Foreskin keratinocyte (primary cell): ENCODE measurements at places on chromosomes 1 and 21.

DNA sequence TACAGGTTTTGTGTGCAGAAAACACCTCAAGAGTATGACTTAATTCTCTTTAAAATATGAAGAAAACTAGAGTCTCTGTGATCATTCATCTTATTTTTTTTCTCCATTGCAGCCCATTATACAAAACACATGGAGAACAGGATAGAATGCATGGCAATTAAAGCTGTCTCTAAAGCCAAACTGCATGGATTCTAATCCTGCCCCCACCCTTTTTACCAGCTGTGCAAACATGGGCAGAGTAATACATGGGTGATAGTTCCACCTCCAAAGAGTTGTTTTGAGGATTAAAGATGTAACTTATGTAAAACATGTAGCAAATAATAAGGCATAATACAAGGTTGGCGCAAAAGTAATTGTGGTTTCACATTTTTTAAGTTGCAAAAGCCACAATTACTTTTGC is 114.4 kb downstream of the CLEC20A start:
- DNase-seq, result no peak

DNA sequence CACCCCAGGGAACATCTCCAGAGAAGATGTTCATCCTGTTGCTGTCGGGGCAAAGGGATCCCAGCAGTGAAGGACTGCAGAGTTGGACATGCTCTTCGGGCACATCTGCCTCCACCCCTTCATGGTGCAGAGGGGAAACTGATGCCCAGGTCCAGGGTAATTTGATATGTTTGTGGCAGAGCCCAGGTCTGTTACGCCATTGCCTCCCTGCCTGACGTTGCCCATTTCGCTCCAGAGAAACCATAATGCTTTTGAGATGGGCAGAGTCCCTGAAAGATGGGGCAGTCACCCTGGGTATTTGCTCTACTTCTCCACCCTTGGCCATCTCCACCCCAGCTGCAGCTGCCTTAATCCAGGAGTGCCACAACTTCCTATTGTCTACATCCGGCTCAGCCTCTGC is 290.4 kb upstream of the POU3F1 start:
- no peak for DNase-seq

GRCh38 chr1:183093786-183094298 is 70.6 kb downstream of the LAMC1 start:
- peak; percentile 93 for DNase-seq

- no peak for DNase-seq
These were observed 38.3 kb upstream of the GJA5 start for GRCh38 chr1:147798731-147799130.

DNA sequence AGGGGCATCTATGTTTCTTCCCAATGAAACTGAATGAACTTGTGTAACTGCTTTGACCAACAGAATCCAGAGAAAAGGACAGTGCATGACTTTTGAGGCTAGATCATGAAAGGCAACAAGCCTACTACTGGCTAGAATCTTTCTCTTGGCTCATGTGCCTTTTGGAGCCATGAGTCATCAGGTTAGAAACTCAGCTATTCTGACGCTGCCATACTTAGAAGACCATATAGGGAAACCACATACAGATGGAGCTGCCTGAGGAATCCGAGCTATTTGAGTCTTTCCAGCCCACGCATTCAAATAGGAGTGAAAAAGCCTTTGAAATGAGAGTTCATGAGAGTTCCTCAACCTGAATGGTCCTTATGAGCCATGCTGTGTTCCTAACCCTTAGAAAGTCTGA is 738.5 kb upstream of the CHRM3 start:
- DNase-seq, result peak; percentile 73

- DNase-seq, result no peak
These were observed 619.5 kb downstream of the MATN1 start for GRCh38 chr1:30103708-30104411.

DNA sequence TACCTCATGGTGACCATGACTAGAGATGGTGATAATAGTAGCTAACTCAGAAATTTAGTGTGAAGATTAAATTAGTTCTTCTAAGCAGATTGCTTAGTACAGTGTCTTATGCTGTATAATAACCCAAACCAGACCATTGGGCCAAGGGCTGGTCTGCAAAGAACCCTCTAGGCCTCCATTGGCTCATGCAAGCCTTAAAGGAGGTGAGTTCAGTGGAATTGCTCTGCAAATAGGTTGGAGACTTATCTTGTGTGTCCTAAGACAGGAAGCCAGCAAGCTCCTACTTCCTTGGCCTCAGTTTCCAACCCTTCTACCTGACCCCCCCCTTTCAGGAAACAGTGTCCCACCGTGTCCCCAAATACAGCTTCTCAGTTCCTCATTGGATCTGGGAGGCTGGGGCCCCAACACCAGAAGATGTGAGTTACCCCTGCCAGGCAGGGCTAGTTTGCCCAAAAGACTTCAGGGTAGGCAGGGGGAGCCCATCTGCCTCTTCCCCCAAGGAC is 1.9 kb upstream of the MEF2D start:
- DNase-seq, result peak; percentile 48

GRCh38 chr1:245779797-245780755 is 625.3 kb downstream of the KIF26B start:
- DNase-seq, result no peak

- no peak for DNase-seq
These were observed 76.4 kb upstream of the DNAH14 start for GRCh38 chr1:224852901-224853568.

GRCh38 chr1:29243871-29244200 is 7.5 kb downstream of the PTPRU start:
- DNase-seq, result peak; percentile 35

DNA sequence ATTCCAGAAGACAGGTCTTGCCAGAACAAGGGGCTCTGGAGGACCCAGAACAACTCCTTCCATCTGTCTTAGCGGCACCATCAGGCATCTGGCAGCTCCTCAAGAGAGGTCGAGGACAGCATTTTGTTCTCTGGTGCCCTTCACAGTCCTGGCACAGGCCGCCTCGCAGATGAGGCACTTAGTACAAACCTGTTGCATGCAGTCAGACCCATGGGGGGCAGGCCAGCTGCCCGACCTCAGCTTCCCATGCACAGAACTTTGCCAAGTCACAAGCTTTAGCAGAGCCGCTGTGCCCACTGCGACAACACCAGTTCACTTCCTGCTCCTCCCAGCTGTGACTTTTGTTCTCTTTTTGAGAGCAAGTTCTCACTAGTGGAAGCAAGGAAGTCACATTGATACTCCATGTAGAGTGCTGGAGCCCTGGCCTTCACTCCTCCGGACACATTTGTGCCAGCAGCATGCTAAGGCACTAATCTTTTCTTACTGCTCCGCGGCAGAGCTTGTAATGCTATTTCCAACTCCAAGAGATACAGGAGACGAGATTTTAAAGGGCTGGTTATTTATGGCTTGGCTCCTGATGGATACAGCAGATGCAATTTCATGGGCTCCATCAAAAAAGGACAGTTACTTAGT is 44.6 kb downstream of the HMGB4 start:
- DNase-seq, result no peak

GRCh38 chr1:247375747-247376146 is 40.2 kb upstream of the NLRP3 start:
- DNase-seq, result no peak

DNA sequence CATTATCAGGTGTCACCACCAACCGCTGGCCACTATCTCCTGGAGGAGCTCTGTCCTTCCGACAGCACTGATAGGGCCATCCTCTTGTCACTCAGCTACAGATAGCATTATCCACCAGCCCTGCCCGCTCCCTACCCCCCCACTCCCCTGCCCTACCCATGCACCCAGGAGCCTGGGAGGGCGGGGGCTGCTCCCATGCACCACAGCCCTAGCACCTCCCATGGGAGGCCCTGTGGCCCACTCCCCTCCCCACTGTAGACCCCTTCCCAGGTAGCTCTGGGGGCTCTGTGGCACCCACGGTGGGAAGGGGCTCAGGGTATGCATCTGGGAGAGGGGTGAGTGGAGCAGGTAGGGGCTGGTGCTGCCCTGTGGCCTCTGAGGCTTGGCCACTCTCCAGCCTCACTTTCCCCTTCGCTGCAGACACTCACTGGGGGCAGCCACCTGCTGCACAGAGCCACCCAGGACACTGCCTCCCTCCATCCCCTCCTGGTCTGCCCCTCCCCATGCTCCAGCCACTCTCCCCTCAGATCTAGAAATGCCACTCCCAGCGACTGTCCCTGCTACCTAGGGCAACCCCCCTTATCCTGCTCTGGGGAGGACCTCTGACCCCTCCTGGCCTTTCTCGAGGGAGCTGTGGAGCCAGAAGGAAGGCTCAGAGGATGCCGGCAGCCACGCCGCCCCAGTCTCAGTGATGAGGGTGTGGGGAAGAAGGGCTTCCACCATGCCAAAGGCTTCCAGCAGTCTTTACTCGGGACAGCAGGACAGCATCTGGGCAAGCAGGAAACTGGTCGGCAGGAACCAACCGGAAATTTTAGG is 58.5 kb downstream of the WNT9A start:
- no peak for DNase-seq

DNA sequence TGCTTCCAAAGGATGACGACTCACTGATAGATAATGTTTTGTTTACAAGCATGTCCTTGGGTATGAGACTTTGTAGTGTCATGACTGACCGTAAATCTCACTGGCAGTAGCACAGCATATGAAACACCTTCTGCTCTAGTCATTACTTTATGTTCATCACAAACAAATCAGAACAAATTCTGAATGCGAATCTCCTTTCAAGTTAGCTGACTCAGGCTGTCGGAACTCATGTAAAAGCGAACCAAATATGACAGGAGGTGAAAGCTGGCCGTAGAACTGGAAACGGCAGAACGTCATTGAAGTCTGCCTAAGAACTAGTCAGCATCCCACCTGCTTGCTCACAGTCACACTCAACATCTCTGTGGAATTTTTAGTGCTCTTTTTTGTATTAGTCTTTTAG is 143.9 kb downstream of the RGS7 start:
- peak; percentile 92 for DNase-seq

GRCh38 chr1:222239130-222239529 is 308.8 kb downstream of the HHIPL2 start:
- no peak for DNase-seq
